ENCODE measurements at places on chromosomes 2 and 18. TPM values are rescaled to one million over a fixed set of nuclear protein-coding genes. Genes with fewer than 3 reads are reported as not detected.

ACTG2 gene
- 0.10 TPM for polyA plus RNA-seq

RGPD4 gene
- polyA plus RNA-seq = 0.02 TPM

ZFAND2B gene
- 39.9 TPM for polyA plus RNA-seq

CERKL gene
- 0.07 TPM for polyA plus RNA-seq

LRATD1 gene
- 0.89 TPM for polyA plus RNA-seq

FAM237A gene
- not detected for polyA plus RNA-seq

CRYBA2 gene
- not detected for polyA plus RNA-seq

DSG1 gene
- polyA plus RNA-seq = not detected

TLX2 gene
- 25.6 TPM for polyA plus RNA-seq

CFAP221 gene
- 0.12 TPM for polyA plus RNA-seq

GRB14 gene
- polyA plus RNA-seq = 6.4 TPM

RETREG2 gene
- 94.8 TPM for polyA plus RNA-seq

LRP2 gene
- polyA plus RNA-seq = not detected

TEX44 gene
- not detected for polyA plus RNA-seq

GRCh38 chr2:177754492-177754873, 318.1 kb downstream of the PDE11A start:
- DNase-seq = peak; percentile 10

GRCh38 chr2:99754210-99754609, 264.4 kb upstream of the REV1 start:
- no peak for DNase-seq

DNA sequence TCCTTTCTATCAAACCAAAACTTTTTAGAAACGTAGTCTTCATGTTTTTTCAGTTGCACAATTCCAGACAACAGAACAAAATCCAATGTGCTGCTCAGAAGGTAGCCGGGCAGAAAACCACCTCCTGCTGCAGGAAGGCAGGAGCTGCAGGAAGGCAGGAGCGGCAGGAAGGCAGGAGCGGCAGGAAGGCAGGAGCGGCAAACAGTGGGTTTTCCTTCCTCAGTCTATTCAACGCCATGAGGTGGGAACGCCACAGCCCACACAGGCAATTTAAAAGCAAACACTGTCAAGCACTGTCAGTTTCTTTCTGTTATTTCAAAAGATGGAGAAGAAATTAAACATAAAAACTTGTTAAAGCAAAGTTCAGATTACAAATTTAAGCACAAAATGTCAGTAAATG, 601.2 kb upstream of the SALL3 start:
- DNase-seq = no peak

GRCh38 chr2:11781602-11782001, 35.2 kb downstream of the LPIN1 start:
- no peak for DNase-seq

- no peak for DNase-seq
Observed at GRCh38 chr2:3243804-3244203, 133.8 kb downstream of the EIPR1 start.

GRCh38 chr2:19111354-19111753, 247.1 kb downstream of the OSR1 start:
- no peak for DNase-seq

DNA sequence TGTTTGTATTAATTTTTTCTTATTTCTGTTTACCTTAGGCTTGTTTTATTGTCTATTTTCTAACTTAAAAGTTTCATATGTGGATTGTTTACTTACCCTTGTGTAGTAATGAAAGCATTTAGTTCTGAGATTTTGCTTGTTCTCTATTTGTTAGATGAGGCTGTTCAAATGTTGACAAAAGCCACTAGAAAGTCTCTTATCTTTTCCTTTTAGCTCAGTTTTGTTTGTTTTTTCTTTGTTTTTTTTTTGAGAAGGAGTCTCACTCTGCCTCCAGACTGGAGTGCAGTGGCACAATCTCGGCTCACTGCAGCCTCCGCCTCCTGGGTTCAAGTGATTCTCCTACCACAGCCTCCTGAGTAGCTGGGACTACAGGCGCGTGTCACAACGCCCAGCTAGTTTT, 30.9 kb downstream of the USP14 start:
- DNase-seq = no peak

GRCh38 chr2:101330253-101330933, 21.9 kb upstream of the RNF149 start:
- no peak for DNase-seq

DNA sequence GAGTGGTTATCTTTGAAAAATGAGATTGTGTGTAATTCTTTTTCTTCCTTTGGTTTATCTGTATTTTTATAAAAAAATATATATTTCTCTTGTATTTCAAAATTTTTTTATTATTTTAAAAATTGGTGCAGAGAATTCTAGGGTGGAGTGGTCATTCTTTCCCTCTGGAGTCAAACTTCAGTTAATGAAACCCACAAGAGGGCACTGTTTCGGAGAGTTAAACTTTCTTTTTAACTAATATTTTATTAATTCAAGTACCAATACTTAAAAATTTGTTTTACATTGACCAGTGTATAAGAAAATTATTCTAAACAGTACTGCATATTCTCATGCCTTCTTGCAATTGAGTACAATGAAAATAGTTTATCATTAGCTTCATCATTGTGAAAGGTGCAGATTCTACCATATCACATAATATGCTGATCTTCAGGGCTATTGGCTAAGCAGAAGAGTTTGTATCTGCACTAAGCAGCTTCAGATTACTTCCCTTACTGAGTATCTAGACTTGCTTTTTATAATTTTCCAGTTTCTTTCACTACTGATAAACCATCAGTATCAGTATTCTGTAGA, 50.1 kb downstream of the HS1BP3 start:
- DNase-seq = no peak

GRCh38 chr2:40628556-40628955, 176.7 kb upstream of the SLC8A1 start:
- DNase-seq = no peak

DNA sequence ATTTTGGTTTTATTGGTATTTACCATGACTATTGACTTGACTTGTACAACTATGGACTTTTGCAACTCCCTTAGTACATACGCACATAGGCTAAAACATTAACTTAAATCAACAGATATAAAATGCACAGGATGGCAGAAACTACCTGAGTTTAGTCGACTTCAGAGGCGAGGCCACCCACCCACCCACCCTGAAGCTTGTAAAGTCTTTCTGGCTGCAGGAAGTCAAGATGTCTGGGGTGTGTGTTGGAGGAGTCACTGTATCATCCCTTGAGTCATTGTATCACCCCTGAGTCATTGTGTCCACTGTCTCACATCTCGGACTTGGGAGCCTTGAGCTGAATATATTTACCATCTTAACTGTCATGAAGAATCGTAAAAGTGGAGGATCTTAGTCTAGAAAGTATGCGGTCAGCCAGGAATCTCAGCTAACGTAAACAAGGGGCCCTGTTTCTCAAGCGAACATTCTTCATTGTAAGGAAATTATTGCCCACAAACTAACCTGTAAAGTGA, 140.0 kb upstream of the ST6GAL2 start:
- DNase-seq = no peak

DNA sequence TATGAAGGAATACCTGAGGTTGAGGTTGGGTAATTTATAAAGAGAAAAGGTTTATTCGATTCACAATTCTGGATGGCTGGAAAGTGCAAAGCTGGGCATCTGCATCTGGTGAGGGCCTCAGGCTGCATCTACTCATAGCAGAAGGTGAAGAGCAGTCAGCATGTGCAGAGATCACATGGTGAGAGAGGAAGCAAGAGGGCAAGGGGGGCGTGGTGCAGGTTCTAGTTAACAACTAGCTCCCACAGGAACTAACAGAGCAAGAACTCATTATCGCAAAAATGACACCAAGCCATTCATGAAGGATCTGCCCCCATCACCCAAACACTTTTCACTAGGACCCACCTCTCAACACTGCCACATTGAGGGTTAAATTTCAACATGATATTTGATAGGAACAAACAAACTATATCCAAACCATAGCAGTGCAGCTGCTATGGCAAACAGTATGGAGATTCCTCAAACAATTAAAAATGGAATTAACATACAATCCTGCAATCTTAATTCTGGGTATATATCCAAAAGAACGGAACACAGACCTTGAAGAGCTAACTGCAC, 72.8 kb upstream of the LDLRAD4 start:
- DNase-seq = no peak

DNA sequence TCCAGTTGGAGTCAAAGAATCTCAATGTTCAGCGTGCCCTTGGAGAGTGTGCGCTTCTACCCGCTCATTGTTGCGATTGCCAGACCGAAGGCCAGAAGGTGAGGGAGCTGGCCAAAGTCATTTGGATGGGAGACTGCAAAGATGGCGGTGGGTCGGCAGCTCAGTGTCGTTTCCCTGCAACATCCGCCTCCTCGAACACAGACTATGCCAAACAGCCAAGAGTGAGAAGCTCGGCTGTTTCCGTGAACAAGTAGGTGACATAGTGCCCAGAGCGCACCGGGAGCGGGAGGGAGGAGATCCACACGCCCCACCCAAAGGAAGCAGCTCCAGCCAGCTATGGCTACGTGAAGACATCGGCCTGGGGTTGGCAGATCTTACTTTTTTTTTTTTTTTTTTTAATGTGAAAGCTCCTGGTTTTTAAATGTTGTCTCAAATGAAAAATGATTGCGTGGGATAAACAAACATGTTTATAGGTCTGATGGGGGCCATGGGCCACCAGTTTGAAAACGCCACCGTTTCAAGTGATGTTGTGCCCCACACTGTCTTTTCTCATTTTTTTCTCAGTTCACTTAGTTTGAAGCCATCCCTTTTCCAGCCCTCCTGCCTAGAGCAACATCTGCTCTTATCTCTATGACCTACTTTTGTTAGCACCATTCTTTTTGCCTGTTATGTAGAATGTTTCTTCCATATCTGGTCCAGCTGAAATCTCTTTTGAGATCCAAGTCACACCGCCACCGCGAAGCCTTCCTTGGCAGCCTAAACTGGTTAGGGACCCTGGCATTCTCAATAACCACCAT, 682.4 kb downstream of the RNF144A start:
- peak; percentile 38 for DNase-seq

DNA sequence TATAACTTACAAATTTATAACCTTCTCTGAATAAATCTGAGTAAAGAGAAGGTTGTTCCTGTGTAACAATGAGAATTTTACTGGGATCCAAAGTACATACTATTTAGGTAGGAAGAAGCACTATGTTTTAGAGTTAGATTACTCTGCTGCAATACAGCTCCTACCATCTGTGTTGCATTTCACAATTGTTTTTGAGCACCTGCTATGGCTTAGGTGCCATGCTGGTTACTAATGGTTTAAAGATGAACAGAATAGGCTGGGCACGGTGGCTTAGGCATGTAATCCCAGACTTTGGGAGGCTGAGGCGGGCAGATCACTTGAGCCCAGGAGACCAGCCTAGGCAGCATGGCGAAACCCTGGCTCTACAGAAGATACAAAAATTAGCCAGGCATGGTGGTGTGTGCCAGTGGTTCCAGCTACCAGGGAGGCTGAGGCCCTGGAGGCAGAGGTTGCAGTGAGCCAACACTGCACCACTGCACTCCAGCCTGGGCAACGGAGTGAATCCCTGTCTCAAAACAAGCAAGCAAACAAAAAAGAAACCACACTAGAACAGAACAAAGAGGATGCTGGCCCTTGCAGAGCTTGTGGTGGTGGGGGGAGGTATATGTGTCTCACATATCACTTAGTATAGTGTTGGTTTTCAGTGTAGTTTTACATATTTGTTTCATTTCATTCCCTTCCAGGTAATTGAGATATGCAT, 56.7 kb downstream of the SPTBN1 start:
- no peak for DNase-seq

DNA sequence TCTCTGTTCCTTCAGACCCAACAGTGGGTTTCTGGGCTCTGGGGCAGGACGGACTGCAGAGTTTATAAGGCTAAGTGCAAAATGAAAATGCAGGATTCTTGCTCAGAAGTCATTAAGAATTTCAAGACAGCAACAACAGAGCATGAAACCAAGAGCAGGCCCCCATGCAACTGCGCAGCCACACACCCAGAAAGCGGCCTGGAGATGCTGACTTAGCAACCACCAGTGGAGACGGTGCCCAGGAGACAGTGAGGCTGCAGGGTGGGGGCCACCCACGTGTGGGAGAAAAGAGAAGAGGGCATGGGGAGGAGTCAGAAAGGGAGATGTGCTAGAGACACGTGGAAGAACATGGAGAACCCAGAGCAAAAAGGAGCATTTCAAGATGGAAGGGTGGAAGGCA, 66.5 kb downstream of the GALNT14 start:
- no peak for DNase-seq

GRCh38 chr18:5895299-5895875, at the start of gene TMEM200C:
Gene TMEM200C (minus strand): TSS chr18:5895522. CDS start chr18:5892063, 3,459 bp downstream.
- peak; percentile 86 for DNase-seq

DNA sequence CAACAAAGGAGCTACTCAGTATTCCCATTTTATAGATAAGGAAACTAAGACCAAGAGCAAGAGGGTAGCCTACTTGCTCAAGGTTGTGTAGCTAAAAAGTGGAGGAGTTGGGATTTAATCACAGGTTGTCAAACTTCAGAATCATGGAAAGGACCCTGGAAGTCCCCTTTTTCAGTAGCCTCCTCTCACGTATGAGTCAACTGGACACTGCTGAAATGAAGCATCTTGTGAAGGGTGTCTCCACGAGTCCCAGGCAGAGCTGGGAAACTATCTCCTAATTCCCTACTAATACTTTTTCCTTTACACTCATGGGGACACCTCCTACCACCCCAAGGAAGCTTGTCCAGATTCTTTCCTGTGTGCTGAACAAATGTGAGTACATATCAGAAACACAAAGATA, 155.8 kb downstream of the RHBDD1 start:
- DNase-seq = no peak

DNA sequence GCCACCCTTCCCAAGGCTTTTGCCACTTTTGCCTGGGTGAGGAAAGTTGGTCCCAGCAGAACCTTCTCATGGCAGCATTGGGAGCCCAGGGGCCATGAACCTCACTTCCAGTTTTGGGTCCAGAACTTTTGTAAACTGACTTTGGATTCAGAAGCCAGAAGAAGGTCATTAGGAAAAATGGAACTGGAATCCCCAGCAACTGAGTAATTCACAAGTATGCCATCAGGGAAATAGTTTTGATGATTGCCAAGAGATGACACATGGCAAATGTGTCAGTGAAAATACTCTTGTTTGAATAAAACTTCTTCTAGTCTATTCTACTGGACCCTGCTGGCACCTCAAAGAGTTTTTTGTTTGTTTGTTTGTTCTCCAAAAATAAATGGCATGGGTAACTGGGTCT, 203.7 kb downstream of the SETBP1 start:
- no peak for DNase-seq

GRCh38 chr2:2026252-2026831, 282.0 kb upstream of the PXDN start:
- DNase-seq = no peak

- no peak for DNase-seq
Observed at GRCh38 chr2:97808816-97809215, 95.4 kb downstream of the ZAP70 start.

GRCh38 chr2:84996909-84997308, 25.9 kb downstream of the KCMF1 start:
- DNase-seq = no peak

All from SK-N-SH (cell line).